ENCODE measurements at places on chromosomes 2 and 18.

GRCh38 chr2:11829947-11830707 lies 83.7 kb downstream of the LPIN1 start:
- peak; percentile 82 for DNase-seq

- DNase-seq: no peak
Measured at GRCh38 chr2:71690876-71691475, 237.6 kb downstream of the DYSF start.

GRCh38 chr2:178478130-178478438 lies 316 bp downstream of the FKBP7 start:
- DNase-seq: no peak

DNA sequence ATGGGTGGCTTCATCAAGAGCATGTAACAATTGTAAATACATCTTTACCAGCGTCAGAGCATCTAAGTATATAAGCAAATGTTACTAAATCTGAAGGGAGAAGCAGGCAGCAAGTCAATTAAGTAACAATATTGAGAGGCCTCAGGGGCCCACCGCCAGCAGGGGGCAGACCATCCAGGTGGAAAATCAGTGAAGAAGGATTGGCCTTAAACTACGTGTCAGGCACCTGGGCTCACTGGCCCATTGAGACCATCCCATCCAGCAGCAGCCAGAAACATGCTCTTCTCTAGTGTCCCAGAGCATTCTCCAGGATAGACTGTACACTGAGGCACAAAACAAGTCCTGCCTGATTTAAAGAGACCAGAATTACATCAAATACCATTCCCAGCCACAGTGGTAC lies 96.2 kb upstream of the SNTG2 start:
- no peak for DNase-seq

GRCh38 chr18:51290860-51291259 lies 93.4 kb upstream of the MEX3C start:
- no peak for DNase-seq

DNA sequence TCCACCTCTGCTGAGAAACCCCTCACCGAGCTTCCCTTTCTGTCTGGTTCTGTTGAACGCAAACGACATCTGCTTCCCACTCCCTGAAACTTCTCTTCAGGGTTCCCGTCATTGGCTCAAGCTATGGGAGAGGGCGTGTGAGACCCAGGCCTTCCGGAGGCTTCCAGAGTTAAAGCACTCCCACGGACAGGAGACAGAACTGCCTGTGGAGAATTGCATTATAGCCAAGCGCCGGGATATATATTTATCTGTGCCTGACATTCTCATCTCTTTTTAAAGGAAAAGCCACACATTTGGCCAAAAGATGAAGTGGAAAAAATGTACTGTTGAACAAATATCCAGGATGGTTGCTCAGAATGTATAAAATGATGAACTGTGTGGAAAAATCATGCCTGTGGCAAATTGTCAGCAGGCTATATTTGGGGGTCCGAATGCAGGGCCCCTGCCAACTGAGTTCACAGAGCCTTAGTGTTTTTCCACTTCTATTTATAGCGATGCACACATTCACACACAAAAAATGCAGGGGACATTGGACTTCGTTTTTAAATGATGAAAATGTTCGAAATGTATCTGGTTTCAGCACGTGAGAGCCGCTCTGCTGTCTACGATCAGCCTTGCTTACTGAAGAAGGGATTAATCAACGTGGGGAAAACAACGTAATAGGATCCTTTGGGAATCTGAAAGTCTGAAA lies 59.5 kb downstream of the E2F6 start:
- no peak for DNase-seq

DNA sequence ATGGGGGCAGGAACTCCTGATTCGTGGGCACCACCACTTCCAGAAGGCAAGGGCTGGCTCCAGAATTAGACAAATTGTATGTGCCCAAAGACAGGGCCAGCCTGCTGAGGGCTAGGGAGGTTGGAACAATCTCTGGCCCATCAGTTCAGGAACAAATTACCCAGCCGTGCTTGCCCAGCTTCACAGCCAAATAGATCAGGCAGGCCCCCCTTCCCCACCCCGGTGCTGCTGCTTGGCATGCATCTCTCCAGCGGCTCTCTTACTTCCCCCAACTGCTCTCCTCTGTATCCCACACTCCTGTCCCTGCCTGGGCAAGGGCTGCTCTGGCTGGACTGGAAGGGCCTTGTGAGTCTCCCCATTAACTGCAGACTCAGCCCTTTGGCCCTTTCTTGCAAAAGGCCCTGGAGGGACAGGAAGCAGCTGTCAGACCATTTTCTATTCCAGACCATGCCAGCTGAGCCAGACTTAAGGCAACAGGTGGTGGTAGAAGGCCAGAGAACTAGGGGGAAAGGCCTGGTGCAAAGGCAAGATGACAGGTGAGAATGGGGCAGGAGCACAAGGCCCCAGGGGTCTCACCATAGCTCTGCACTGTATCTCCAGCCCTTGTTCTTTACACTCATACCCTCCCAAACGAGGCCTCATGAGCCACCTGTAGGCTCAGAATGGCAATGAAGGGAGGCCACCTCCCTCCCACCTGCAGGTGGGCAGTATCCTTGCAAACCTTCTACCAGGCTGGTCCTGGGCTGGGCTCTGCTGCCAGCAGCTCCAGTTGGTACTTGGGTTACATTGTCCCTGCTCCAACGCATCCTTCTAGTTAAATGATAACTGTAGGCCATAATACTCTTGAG lies 30.7 kb upstream of the ACAA2 start:
- DNase-seq: peak; percentile 58

- no peak for DNase-seq
Measured at GRCh38 chr2:48397281-48397680, 132.7 kb upstream of the STON1 start.

- no peak for DNase-seq
Measured at GRCh38 chr2:53768242-53768542, 588 bp downstream of the CHAC2 start.

DNA sequence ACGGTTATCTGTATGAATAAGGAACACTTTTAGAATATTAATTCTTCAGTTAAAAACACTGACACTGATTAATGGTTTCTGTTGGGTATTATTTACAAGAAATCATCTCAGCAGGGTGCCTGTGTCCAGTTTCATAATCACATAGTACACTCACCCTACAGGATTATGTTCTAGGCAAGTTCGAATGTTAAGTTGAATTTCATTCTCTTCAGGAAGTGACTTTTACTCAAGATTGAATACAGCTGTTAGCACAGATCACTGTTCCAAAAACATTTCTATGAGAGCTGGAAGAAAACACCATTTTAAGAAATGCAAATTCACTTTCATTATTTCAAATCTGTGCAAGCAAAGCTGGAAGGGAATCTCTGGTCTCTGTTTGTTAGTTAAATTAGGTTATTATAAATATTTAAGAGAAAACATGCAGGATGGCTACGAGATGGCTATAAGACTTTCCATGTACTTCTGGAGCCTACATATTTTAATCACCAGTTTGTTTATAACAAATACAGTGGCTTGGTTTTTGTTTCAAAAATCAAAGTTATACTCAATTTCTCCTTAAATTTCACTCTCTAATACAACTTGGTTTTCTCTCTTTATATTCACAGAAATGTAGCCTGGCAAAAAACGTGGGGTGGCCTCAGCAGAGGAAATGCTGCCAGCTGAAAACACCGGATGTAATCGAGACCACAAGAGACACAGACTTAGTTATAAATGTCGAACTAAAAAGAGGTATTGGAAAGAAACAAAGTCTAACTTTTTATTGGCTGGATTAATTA lies 65.8 kb downstream of the RBMS1 start:
- DNase-seq: no peak

All from aorta (tissue), 5 donors.